ENCODE measurements at places on chromosomes 1 and 21.

GRCh38 chr1:56411484-56412180 lies 167.7 kb downstream of the PLPP3 start:
- no peak for DNase-seq

- DNase-seq = peak; percentile 58
Measured at GRCh38 chr1:211625040-211625439, 46.1 kb upstream of the SLC30A1 start.

- no peak for DNase-seq
Measured at GRCh38 chr1:180031664-180032063, 77.1 kb downstream of the CEP350 start.

- DNase-seq = no peak
Measured at GRCh38 chr1:179353546-179353945, 12.2 kb upstream of the AXDND1 start.

GRCh38 chr1:36256558-36257374 lies 32.5 kb downstream of the THRAP3 start:
- DNase-seq = no peak

- no peak for DNase-seq
Measured at GRCh38 chr1:163054181-163054591, 15.0 kb upstream of the RGS4 start.

DNA sequence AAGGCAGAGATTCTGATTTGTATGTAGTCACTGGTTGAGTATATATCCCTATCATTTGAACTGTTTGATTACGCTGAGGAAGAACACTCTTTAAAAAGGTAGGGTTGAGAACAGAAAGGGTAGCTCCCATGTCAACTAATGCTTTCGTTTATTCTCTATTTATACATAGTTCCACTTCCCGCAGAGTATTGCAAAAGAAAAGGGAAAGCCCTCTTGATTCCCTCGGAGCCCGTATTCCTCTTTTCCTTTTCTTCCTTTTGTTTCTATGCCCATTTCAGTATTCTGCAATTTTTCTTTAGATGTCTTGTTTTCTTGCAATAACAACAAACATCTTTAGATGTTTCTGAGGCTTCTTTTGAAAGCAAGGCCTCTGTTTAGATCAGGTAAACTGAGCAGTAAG lies 78.2 kb downstream of the DNTTIP2 start:
- DNase-seq = no peak

DNA sequence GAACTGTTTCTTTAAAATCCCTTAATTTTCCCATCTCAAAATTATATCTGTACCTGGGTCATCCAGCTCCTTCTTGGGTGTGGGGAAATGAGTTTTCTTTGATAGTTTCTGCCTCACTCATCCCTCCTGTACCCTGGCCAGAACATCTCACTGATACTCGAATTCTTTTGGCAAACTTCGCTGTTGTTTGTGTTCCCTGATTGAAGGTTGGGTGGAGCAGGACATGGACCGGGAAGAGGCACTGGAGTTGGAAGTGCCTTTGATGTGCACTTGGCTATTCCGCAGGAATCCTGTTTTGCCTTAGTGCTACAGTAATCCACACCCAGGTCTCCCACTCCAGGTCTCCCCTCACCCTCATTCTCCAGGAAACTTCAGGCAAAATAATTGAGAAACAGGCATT lies 11.2 kb downstream of the MINDY1 start:
- no peak for DNase-seq

- DNase-seq = no peak
Measured at GRCh38 chr1:204697893-204698292, 12.4 kb upstream of the LRRN2 start.

GRCh38 chr1:209710847-209711246 lies 6.2 kb downstream of the HSD11B1 start:
- no peak for DNase-seq

GRCh38 chr1:167473761-167474160 lies 44.6 kb downstream of the CD247 start:
- DNase-seq = no peak

DNA sequence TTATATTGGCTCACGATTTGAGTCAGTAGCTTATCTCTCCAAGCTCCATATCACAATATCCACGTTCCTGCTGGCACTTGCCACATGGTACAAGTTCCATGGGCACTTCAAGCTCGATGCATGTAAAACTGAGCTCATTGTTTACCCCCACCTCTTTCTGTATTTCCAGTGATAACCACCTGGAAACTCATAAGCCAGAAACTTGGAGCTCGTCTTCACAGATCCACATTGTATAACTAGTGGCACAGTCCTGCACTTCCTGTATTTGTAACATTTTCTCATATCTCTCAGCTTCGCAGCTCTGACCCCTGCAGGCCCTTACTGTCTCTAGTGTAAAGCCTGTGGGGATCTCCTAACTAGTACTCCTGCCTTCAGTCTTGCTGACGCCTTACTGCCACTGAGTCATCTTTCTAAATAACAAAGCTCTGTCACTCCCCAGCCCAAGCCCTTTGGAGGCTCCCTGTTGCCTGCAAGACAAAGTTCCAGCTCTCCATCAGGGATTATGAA lies 6.5 kb upstream of the C2CD4D start:
- DNase-seq = no peak

DNA sequence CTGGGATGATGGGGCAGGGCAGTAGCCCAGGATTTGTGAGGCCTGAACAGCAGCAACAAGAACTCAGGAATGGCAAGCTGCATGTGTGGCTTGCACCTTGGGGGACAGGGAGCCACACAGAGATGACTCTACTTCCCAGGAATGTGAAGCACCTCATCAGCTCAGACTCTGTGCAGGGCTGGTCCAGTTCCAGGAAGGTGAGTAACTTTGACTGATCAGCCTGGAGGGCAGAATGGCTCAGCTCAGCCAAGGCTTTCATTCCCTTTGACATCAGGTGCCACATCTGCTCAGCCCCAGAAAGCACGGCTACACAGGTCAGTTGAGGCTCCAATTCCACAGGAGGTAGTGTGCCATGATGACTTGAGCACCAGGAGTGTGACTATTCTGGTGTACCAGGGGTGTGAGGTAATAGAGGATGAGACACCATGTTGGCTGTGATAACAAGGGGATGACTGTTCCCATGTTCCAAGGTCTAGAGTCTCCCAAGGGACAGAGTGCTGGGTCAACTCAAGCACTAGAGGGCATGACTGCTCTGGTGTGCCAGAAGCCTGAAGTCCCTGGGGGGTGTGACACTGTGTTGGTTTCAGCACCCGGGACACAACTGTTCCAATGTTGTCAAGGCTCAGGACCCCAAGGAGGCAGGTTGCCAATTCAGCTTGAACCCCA lies 625.8 kb upstream of the ADGRL2 start:
- no peak for DNase-seq

- DNase-seq = no peak
Measured at GRCh38 chr21:35987475-35987874, 72.9 kb downstream of the SETD4 start.

DNA sequence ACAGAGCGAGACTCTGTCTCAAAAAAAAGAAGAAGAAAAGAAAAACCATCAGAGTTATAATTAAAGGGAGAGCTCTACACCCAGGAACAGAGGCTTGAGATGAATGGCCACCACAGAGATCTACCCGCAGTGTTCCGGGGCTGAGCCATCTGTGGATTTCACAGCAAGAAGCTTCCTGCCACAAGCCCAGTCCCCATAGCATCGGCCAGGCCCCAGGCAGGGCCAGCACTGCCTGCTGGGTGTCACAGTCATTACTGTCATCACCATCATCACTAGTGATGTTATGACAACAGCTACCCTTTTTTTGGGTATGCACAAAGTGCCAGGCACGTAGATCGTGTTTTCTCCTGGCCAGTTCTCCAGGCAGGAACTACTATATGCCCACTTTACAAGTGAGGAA lies 111.6 kb upstream of the VAMP3 start:
- no peak for DNase-seq

DNA sequence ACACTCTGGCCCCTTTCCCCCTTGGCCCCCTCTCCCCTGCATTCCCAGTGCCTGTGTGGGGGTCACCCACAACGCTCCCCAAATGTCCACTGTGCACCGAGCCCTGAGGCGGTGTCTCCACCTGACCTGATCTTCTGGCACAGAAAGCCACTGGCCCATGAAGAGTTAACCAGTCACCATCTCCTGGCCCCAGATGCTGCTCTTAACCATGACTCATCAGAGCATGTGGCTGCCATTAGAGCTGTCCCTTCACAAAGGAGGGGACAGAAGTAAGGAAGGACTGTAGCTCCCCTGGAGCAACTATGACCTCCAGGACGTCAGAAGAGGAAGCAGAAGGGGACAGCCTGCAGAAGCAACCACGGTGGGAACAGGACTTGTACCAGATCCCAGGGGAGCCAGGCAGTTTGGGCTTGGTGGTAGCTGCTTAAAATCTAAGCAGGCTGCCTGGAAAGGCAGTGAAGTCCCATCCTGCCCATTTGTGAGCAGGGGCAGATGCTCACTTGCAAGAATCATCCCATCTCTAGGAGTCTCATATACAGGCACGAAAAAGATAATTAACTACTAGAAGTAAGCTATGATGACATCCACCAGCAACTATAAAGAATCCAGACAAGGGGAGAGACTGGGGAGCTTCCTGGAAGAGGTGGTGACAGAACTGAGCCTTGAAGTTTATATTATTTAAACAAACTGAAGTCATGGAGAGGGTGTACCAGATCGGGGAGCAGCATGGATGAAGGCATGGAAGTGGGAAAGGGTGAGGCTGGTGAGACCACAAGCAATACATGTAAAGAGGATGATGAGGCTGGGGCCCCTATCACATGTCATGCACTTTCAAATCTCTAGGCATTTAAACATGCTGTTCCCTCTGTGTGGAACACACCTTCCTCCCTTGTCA lies 1.1 kb upstream of the TTC39A start:
- peak; percentile 17 for DNase-seq

GRCh38 chr21:37631319-37632117 lies 264.9 kb downstream of the DYRK1A start:
- no peak for DNase-seq

GRCh38 chr1:109262231-109263055 lies 13.1 kb downstream of the CELSR2 start:
- DNase-seq = no peak

DNA sequence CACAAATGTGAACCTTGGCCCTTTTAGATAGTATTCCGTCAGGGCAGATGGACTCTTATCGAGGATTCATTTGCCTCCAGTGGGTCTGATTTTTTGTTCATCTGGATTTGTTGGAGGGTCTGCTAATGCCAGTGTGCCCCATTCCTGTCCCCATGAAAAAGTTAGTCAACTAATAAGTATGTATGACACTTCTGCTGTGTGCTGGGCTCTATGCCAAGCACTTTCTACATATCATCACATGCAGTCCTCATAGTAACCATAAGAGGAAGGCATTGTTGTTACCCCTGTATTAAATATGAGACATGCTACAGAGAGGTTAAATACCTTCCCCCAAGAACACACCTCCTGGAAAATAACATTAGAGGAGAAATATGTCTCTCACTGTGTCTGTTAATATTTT lies 46.6 kb upstream of the MAB21L3 start:
- DNase-seq = no peak

DNA sequence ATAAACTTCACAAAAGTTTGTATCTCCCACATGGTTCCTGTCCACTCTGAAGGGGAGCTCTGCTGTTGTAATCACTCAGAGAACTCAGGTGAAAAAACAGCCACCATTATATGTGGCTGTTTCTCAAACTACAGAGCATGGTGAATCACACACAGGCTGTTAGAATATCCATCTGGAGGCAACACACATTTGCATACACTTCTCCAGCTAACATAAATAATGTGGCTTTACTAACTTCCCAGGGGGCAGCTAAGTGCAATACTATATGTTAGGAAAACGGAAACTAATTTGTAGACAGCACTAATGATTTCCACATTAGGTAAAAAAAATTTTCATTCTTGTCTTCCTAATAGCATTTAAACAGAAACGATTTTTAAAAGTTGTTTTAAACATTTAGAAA lies 49.3 kb downstream of the PTGFR start:
- no peak for DNase-seq

- DNase-seq = no peak
Measured at GRCh38 chr1:53349968-53350852, 22.3 kb upstream of the LRP8 start.

DNA sequence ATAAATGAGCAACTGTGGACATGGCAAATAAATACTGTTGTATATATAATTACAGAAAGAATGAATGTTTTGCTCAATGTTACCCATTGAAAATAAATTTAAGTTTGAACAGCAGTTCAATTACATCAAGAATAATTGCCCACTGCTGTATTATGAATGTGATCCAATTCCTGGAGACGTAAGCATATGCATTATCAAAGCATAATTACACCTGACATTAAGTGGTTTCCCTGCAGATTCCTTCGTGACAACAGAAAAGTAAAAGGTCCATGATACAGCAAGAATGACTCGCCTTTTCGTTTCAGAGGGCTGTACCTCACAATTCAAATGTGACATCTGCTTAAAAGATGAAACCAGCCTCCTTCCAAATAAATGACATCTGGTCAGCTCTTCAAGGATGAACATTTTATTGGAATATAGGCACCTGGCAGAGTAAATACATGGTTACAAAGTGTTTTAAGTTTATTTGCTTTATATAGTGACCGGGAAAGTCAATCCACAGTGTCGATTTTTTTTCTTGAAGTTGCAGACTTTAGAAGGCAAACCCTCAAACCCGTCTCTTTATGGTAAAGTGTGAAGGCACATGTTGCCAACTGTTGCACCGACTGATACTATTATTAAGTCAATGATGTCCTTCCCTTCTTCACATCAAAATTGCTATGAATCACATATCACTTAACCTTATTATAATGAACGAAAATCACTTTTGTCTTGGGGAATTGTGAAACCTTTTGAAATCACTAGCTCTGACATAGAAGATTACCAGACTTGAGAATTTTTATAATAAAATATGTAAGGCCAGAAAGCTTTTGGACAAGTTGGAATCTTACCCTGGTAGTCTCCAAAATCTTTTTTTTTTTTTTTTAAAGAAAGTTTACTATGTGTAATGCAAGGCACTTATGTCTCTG lies 36.2 kb upstream of the EDEM3 start:
- DNase-seq = no peak

DNA sequence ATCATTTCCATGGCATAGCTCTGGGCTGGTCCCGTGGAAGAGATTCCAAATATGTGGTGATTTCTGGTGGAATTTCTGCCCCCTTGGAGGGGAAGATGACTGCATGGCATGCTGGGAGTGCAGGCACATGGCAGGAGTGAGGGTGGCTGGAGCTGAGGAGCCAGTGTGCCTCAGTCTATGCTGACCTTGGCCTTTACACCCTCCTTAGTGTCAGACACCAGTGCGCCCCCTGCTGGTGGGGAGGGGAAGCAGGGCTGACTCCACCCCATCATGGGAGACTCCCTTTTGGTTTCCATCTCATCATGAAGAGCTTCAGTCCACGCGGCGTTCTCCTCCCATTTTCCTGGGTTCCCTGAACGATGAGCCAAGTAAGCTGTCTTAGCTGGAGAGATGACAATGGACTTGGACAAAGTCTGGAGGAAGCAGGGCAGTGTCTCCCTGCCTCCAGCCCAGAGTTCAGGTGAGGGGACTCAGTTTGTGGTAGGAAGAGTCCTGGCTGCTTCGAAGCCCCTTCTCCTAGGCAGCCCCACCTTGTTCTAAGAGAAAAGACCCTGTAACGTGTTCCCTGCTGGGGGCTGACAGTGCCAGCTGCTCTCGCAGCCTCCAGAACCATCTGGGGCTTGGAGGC lies 10.3 kb downstream of the ALX3 start:
- peak; percentile 55 for DNase-seq

- peak; percentile 74 for DNase-seq
Measured at GRCh38 chr1:33181921-33182341, at the start of gene TRIM62. TRIM62 (minus strand) TSS chr1:33182043; CDS start chr1:33181432, 611 bp downstream.

Measured in CD4-positive, alpha-beta T cell treated with Interferon gamma for 1 hour (primary cell).